Cardiac muscle cell (in vitro differentiated cells and primary cell): ENCODE measurements at places on chromosomes 1 and 21.
A peak's percentile ranks its signal among the peaks of the same experiment; 100 is the strongest.

DNA sequence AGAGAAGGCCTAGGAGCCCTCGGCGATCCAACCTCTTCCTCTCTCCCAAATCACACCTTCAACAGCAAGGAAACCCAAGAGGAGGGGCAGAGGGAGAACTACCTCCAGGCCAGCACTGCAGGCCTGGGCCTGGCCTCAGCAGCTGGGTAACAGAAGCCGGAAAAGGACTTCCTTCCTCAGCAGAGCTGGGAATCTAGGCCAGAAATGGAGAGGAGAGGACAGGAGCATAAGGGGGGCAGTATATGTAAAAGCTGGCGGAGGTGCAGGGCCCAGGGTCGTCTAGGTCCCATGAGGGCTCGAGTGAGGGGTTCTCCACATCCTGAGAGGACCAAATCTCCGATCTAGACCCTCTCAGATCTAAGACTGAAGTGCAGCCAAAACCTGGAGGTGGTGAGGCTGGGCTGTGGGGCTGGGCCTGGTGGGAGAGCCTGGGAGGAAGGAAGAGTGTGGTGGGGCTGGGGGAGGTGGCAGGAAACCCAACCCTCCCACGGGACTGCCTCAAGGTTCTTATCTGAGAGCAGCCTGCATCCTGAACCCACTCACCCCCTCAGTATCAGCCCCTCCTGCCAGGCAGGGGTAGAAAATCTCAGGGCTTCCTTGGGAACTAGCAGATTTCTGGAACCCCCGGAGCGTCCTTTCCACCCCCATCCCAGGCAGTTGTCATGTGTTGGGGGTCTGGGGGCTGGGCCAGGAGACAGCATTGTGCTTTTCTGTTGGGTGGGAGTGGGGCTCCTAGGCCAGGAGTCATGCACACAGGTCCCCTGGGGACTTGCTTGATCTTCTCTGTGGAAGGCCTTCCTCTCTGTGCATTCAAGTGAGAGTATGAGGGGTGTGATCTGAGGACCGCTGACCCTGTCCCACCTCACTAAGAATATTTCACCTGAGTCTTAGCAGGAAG, 33.0 kb downstream of the PIK3C2B start:
- no peak for DNase-seq

DNA sequence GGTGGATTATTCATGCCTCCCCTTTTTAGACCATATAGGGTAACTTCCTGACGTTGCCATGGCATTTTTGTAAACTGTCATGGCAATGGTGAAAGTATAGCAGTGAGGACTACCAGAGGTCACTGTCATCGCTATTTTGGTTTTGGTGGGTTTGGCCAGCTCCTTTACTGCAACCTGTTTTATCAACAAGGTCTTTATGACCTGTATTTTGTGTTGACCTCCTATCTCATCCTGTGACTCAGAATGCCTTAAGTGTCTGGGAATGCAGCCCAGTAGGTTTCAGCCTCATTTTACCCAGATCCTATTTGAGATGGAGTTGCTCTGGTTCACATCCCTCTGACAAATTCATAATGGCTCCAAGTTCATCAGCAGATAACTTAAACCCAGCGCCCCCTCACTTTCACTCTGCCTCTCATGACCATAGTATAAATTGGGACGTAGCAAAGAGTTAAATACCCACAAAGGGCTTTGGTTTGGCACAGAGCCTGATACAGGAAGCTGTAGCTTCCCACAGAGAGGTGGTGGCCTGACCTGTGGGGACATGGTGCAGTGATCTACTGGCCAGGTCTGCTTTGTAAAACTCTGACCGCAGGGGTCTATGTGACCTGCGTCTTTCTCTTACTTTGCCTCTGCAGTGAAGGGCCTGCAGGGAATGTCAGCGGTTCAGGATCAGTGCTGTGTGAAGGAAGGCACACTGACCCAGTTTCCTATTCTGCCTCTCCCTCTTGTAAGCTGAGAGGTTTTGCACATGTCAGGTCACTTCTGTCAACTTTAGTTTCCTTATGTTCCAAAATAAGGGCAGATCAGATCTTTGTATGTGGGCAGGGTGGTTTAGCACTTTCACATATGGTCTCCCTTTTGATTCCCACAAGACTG, 78.1 kb upstream of the ZNF644 start:
- DNase-seq, result no peak

DNA sequence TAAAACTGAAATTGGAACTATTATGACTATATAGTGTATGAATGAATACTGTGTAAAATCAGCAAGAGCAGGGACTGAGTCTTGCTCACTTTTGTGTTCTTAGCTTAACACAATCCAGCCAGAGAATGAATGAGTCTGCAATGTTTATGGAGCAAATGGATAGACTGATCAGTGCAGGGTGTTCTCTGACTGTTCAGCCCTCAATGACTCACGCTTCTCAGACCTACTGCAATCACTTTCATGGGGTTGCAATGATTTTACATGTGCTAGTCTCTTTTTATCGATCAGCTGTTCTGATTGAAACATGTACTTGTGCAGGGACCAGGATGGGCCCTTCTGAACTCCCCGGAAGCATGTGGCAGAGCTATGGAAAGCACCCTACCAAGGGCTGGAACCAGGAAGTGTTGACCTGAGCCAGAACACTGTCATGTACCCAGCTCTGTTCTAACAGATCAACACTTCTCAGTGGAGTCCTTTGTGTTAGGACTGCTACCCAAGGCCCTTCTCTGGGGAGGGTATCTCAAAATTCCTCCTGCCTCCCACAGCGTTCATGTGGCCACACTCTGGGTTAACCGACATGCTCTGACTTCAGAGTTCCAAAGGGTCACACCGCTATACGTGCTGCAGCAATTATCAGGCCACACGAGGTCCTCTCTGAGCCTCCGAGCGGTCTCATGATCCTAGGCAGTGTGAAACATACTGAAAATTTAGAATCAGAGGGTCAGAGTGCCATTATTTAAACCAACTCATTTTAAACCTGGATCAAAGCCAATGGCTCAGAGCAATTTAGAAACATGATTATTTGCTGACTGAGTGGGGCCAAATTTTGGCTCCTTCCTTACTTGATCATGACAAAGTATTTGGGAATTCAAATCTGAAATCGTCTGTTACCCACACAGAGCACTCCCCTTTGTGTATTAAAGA, 35.2 kb downstream of the GRIK1 start:
- DNase-seq, result no peak

- DNase-seq, result no peak
Measured at GRCh38 chr1:35852241-35852640, 30.8 kb upstream of the AGO1 start.

- no peak for DNase-seq
Measured at GRCh38 chr1:185297982-185298381, 19.1 kb downstream of the IVNS1ABP start.

DNA sequence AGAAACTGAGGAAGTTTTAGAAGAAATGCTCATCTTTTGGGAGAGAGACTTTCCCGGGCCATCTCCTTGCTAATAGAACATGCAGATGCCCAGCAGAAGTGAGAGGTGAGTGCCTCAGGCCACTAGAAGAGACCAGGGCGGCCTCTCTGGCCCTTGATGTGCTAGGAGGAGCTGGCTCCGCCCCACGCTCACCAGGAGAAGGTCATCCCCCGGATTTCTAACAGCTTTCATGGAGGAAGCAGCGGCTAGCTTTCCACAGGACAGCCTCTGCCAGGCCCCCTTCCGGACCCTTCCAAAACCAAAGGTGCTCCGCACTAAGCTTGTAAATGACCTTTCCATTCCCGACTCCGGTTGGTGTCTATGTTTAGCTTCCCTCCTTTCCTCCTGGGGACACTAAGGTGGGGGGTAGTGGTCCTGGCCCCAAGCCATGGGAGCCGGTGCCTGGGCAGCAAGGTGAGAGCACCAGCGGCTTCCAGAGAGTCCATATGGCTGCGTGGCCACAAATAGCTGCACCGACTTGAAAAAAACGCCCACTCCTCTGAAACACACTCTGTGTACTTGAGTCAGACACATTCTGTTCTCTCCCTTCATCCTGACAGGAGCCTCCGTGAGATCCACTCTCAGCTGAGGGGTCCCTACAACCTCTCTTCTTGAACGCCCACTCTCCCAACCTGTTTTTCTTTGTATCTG, 249.9 kb downstream of the TNR start:
- DNase-seq, result no peak

DNA sequence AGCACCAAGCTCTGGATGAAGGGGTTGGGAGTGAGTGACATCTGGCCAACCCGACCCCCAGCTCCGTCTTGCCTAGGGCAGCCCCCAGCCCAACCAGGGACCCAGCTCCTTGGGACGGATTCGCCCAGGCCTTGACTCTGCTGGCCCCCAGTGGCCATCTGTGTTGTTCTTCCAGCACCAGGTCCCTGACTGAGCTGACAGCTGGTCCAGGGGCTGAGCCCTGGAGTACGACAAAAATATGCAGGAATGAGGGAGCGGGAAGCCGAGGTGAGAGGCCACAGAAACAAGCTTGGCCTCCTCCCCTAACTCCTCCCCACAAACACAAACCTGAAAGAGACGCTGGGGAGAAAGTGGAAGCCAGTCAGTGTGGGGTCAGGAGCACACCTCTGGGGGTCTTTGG, 55.0 kb upstream of the PAX7 start:
- DNase-seq, result peak; percentile 35

- DNase-seq, result no peak
Measured at GRCh38 chr1:16903458-16903796, 7.6 kb downstream of the RNU1-2 start.

GRCh38 chr1:83500987-83501591, 497.8 kb downstream of the TTLL7 start:
- DNase-seq, result no peak

DNA sequence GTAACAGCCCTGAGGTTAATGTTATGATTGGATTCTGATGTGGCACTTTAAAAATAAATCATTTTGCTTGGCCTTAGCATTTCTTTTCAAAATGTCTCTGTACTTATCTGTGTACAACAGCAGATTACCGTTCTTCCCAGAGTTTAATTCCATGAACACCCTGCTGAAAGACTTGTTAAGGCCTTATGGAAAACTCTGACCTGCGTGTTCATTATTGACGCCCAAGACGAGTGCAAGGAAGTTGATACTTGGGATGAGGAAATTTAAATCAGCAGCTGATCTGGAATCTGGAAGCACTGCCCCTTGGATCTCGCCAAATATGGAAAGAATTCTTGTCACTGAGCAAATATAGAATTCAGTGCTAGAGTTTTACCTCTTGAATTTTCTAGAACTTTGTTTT, 6.7 kb downstream of the ERG start:
- no peak for DNase-seq

DNA sequence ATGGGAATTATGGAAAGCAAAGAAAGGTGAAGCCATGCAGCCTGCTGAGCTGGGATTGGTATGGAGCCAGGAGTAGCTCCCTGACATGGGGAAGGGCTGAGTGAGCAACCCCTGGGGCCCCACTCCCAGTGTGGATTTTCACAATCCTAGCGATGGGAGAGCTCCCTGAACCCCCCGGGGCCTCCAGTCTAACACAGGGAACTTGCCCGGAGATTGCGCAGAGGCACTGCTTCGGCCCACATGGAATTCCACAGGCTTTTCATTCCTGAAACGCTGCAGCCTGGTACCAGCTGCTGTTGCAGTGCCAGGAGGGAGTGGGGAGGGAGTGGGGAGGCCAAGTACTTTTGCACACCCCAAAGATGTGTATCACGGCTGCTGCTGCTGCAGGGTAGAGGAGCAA, 110.4 kb upstream of the C21orf91 start:
- DNase-seq, result no peak

DNA sequence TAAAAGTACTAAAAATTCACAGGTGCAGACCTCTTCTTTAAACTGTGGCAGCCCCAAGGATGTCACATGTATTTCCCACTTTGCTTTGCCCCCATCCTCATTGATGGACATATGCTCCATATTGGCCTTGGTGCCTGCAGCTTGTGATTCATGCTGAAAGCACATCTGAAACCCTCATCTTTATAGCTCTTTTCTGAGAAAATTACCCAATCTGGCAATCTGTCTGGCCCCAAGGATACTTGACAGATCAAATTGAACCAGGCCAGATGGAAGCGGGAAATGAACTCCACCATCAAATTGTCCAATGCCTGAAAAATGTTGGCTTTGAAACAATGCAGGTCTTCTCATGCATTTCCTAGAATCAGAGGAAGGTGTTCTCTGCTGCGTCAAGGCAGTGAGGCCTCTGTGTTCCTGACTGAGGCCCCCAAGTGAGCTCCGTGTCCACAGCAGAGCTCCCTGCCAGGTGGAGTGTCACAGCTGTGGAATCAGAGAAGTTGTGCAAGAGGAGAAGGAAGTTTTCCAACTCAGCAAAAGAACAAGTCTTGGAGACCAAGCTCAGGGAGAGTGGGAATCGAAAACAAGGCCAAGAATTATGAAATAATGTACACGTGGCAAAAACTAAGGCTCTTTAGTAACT, 323.7 kb downstream of the PLPP3 start:
- DNase-seq, result no peak

DNA sequence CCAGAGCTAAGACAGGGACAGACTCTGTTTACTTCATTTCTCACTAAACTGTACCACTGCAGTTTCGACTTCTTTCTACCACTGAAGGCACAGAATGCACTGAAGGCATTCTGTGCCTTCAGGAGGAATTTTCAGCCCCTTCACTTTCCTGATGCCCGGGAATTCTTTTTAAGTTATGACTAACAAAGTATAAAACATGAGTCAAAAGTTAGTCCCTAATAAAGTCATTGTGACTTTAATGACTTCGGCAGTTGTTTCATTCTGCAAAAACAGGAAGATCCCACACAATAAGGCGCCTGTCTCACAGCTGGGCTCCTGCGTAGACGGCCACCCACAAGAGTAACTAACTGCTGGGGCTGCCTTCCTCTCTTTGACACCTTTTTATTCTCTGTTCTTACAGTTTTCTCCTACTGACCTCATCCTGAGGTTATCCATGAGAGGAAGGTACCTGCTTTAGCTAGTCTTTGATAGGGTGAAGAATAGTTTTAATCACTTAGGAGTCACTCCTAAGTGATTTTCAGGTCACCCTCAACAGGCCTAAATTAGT, 183.9 kb upstream of the SGIP1 start:
- DNase-seq, result peak; percentile 46

GRCh38 chr1:233673947-233674431, 60.1 kb downstream of the KCNK1 start:
- no peak for DNase-seq

GRCh38 chr1:76428028-76428427, 353.5 kb downstream of the ST6GALNAC3 start:
- DNase-seq, result no peak

DNA sequence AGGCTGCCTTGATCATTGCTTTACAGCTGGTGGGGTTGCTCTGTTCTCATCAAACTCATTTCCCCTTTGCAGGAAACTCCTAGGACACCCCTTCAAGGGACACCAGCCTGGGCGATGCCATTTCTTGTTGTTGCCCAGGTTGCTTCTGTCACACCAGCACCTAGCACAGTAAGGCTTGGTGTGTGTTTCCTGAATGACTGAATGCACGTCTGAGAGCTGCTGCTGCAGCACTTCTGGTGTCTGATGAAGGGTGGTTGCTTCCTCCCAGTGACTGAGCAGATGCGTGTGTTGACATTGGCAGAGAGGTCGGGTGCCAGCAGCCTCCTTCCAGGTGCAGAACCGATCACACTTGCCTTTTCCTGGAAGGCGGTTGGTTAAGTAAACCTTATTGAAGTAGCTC, 477.4 kb downstream of the CAMTA1 start:
- no peak for DNase-seq

GRCh38 chr1:1527092-1527816, 13.2 kb downstream of the TMEM240 start:
- DNase-seq, result no peak
